Muscle of back (tissue), 13 donors: ENCODE measurements at places on chromosomes 11 and 22.

DNA sequence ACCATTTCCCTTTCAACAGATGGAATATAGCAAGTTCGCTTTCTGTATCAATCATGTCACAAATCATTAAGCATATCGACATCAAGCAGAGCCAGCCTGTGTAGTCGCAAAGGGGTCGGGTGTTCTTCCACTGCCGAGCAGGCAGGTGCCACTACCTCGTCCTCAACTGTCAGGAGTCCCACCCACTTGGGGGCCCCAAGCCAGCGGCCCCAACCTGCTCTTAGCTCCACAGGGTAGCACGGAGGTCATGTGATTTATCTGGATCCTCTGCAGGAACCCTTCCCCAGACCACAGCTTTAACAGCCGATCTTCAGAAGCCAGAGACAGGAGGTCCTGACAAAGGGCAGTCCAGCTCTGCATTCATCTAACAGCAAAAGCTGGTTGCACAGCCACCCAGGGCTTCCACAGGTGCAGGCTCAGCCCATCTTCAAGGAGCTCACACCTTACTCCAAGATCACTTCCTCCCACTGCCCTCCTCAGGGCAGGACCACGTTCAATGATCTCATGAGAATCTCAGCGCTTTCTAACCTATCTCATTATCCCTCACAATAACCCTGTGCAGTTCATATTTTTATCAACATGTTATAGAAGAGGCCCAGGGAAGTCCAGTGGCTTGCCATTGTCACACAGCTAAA is 110.2 kb downstream of the TRIM29 start:
- no peak for DNase-seq

GRCh38 chr11:35785287-35786167 is 123.0 kb downstream of the TRIM44 start:
- no peak for DNase-seq

DNA sequence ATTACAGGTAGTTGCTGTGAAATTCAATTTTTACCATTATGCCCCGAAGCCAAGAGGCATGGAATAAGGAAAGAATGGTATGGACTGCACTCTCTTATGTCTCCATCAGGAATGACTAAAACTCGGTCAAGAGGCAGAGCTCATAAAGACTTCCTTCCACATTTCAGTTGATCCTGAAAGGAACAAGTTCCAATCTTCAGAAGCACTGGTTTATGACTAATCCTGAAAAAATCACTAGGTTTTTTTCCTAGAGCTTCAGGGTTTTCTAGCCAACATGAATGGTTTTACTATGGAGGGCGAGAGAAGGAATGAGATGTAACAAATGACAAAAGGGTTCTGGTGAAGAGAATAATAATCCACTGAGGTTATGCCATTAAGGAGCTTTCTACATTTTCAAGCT is 832.2 kb downstream of the NTM start:
- DNase-seq: no peak

GRCh38 chr11:36341915-36342314 is 45.8 kb downstream of the PRR5L start:
- DNase-seq: no peak

DNA sequence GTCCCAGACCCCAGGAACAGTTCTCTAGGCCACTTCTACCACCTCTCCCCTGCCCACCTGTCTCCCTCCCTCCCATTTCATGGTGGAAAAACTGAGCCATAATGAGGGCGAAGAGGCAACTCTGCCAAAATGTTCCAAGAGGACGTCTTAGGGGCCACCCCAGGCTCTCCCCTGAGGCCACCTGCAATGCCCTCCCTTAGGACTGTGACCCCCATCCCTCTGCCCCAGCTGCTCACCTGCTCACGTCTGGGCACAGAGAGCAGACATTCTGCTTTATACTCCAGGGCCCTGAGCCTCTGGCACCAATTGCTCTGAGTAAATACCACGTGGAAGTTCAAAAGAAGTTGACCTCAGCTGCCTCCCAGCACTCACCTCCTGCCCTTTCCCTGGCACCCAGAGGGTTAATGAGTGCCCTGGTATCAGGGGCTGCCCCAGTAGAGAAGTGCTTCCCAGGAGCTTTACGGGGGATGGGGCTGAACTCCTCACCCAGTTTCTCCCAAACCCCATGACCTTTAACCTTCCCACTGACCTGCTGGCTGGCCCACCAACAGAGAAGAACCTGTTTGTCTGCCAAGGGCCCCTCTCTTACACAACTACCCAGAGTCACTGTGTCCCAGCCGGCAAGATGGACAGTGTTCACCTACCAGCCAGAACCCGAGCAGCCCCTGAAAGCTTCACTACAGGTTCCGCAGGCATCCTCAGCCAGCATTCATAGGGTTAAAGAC is 627 bp upstream of the APOA5 start:
- DNase-seq: no peak

- DNase-seq: no peak
Observed at GRCh38 chr11:15935373-15935772, 421.0 kb downstream of the SOX6 start.

DNA sequence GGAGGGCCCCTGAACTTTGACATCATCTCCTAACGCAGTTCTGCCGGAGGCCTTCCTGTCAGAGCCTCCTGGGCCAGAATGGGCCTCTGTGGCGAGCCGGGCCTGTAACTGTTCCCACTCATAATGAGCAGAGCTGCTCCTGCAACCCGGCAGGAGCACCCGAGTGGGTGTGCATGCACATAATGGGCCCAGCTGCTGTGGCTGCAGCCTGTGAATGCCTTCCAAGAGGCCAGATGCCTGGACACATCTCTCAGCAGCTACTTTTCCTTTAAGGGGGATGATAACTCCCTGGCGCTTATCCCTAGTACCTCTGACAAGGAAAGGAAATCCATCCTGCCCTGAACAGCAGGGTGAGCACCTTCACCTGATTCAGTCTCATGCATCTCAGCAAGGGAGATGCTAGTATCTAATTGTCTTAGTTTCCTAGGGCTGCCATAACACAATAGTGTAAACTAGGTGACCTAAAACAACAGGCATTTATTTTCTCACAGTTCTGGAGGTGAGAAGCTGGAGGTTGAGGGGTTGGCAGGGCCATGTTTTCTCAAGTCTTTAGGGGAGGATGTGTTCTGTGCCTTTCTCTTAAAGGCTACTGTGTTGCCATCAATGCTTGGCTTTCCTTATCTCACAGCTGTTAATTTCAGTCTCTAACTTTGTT is 120.5 kb downstream of the TEAD1 start:
- DNase-seq: no peak

GRCh38 chr22:41762980-41763779 is 37.3 kb upstream of the CCDC134 start:
- no peak for DNase-seq

GRCh38 chr11:33475993-33476392 is 218.8 kb downstream of the HIPK3 start:
- DNase-seq: peak; percentile 41

DNA sequence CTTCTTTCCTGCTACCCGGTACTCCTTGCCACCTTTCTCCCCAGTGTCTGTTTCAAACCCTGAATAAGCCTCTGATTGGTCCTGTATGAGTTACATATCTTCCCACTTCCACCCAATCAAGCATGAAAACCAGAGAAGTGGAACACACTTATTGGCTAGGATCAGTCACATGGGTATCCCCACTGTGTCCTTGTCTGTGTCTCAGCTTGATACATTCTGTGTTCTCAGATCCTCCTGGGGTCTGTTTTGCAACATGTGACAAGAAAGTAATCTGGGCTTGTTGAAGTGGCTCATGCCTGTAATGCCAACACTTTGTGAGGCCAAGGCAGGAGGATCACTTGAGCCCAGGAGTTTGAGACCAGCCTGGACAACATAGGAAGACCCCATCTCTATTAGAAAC is 23.9 kb downstream of the MCHR1 start:
- no peak for DNase-seq

DNA sequence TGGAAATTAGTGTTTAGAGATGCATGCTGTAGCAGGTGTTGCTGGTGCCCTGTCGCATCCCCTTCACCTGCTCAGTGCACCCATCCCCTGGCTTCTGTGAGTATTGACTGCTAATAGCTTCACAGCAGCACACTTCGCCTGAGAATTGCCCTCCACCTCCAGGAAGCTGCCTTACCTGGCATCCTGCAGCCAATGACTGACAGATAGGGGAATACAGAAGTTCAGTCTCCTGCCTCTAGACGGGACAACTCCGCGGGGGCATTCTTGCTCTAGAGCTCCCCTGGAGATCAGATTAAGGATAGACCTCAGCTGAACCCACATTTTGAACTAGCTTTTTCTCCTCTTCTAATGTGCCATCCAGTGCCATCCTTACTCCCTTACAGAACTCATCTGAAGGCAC is 9.3 kb upstream of the CD3E start:
- no peak for DNase-seq

DNA sequence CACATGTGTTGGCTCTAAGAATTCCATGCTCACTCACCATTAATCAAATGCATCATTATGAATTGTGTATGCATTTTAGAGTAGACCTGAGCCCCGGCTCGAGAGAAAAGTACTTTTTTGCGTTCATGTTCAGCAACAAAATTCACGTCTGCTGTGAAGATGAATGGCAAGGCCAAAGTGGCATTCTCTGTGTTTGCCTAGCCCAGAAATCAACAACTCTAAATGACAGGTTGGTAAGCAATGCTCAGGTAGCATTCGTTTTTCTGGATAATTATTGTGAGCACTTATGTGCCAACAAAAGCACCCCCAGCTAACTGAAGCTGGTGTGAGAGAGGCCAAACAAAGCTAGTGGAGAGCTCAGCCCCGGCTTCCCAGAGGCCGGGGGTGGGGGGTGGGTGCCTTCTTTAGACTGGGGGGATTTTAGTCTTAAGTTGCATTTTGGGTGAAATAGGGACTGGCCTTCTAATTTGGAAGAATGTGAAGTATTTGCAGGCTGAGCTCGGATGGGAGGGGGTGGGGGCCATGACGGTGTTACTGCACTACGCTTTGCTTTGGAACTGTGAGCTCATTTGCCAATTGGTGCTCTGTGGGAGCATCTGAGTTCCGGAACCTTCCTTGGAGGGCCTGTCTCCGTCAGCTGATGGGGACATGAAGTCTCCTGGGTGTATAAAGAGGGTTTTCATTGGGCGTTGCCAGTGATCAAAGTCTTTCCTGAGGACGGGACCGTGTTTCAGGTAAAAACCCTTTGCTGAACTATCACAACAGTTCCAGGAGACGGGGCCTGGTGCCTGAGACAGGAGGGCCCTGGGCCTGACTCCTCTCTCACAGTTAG is 29.0 kb upstream of the ALX4 start:
- no peak for DNase-seq

DNA sequence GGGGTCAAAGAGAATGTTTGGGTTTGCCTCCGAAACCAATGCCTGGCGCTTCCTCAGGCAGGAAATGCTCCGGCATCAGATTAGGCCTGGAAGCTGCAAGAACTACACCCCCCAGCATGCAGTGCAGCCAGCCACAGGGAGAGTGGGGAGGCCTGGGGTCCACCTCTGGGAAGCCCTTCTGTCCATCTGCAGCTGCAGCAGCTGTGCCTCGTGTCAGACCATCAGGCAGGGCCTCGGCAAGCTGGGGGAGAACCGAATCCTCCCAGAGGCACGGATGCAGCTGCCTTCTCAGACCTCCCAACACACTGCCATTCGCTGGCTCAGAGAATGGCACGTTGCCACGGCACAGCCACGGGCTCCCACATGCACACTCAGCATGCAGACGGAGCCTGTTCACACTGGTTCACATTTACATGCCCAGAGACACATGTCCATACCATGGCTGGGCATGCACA is 57.4 kb downstream of the NECTIN1 start:
- peak; percentile 96 for DNase-seq

DNA sequence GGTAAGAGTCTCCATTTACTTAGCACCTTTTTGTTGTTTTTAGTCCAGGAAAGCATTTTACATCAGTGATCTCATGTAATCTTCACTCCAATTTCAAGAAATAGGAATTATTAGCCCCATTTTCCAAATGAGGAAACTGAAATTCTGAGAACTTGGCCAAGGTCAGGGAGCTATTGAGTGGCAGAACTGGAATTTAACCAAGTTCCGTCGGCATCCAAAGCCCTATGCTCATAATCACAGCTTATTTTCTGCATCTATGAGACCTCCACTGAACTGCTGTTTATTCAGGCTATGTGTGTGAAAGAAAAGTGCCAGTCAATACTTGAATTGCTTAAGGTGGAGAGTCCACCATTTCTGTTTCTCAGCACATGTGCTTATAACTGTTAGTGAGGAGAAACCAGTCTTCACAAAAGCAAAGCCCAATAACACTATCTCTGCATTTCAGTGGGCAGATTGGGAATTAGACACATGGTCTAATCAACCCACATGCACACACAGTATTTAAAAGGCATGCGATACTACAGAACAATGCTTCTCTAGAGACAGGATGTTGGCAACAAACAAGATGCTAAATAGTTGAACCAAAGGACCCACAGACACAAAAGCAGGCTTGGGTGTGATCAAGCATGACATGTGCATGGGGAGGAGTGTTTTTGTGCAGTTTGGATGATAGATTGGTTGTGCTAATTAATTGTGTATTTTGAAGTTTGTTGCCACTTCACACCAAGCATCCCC is 780.6 kb downstream of the OPCML start:
- no peak for DNase-seq

GRCh38 chr22:45308957-45309421 is 745 bp upstream of the FAM118A start:
- DNase-seq: no peak

DNA sequence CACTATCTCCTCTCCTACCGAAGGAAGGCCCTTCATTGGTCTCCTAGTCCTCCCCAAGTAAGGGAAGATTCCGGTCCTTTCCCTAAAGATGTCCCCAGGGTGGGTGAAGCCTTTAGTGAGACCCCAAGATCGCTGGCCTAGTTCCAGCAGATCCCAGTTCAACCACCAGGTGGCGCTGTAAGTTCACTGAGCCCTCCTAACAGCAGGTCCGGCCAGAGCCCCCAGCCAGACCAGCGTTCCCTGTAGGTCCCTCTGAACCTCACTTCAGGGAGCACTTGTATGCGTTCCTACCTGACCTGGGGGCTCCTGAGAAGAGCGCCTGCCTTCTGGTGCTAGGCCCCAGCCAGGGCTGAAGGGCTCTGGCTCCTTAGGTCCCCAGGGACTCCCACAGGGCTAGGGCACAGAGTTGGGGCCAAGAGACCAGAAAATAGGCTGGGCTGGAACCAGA is 38.1 kb downstream of the LMO1 start:
- DNase-seq: peak; percentile 66

DNA sequence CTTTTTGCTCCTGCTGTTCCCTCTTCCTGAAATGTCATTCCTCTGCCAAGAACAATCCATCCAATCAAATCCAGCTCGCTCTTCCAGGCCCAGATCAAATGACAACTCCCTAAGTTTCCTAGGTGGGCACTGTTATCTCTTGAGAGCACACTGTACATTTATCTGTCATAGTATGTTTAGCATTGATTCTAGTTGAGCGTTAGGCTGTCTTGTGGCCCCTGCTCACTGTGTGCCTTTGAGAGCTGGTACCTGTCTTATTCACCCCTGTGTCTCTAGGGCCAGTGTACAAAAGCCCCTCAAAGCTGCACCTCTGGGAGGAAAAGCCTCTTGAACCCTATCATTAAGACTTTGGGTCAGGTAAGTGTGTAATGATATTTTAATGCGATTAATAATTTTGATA is 7.1 kb upstream of the LMO2 start:
- DNase-seq: no peak
